Umbilical cord (tissue), 2 donors: ENCODE measurements at places on chromosomes 13 and 19. TPM values are rescaled to one million over a fixed set of nuclear protein-coding genes. Genes with fewer than 3 reads are reported as not detected.

Gene ZNF320
- total RNA-seq = 13.0 TPM

DNA sequence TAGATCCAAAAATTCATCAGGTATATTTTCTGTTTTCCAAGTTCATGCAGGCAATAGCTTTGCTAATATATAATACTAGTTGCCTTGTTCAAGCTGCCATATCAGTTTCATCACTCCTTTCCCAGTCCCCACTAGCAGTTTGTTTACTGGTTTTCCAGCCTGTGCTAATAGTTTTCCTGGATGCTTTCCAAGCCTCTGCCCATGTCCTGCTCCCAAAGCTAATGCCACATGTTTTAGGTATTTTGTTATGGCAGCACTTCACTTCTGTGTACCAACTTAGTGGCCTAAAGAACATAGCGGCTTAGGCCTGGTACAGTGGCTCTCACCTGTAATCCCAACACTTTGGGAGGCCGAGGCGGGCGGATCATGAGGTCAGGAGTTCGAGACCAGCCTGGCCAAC lies 28.1 kb upstream of the ZNF527 start:
- DNase-seq = no peak

DNA sequence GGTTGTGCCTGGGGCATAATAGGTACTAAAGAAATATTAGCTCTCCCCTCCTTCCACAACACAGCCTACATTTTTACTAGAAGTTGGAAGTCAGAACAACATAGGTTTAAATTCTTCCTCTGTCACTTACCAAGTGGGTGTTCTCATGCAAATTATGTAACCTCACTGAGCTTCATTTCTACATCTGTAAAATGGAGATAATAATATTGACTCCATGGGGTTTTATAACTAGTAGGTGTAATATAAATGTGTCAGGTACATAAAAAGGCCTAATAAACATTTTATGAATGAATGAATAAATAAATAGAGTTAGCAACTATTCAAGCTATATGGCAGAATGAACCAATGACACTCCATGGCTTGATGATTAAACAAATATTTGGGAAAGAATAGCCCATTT lies 27.1 kb upstream of the SERP2 start:
- no peak for DNase-seq

GRCh38 chr19:33370783-33371182 lies 2.7 kb upstream of the CEBPG start:
- no peak for DNase-seq

Gene ICAM5
- total RNA-seq = 3.4 TPM

DNA sequence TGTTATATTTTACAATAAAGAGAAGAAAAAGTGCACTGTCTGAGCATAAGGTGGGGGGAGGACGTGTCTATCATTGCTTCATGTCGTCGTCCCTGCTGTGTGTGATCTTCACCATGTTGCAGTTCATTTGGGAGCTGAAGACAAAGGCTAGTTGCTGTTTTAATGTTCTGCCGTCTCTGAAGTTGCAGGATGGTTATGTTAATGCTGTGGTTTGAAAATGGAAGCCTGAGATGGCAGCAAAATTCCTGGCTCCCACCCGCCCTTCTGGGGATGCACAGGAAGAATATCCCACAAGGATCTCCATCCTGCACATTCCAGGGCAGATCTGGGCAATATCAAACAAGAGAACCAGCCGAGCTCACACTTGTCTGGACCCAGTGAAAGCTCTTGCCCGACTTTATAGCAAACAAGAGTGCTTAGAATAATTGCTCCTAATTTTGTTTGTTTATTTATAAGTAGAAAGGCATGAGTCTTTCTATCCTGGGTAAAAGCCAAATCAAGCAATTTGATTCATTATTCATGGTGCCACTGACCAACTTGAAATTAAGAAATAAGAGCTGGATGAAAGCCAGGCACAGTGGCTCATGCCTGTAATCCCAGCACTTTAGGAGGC lies 110.3 kb upstream of the ABCC4 start:
- DNase-seq = peak; percentile 43

- DNase-seq = no peak
Measured at GRCh38 chr19:8335343-8336071, 7.6 kb downstream of the KANK3 start.

DNA sequence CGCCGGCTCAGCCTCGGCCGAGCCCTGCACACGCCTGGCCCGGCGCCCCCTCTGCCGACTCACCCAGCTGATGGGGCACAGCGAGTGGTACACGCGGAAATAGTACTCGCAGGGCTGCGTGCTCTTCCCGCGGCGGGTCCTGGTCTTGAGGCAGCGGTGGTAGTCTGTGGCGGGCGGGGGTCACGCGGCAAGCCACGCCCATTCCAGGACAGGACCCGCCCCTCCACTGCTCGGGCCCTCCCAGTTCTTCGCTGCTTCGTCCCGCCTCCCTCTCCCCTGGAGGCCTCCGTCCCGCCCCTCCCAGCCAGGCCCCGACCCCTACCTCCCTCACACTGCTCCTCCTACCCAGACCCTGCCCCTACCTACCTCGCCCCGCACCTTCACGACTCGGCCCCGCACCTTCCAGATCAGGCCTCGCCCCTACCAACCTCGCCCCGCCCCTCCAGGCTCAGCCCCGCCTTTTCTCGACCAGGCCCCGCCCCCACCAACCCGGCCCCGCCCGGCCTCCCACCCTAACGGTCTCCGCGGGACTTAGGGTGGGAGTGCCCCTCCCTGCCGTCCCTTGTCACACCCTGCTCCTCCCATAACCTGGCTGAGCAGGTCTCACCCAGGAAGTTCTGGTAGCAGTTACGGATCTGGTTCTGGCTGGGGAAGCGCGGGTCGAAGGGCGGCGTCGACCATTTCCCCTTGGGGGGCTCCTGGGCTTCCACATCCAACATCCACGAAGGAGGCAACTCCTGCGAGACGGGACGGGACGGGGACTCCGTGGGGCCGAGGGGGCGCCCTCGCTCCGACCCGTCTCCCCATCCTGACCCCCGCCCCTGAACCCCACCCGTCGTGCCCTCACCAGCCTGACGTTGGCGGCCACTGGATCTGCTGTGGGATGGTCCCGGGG lies 469 bp downstream of the COX6B2 start:
- DNase-seq = peak; percentile 59

DNA sequence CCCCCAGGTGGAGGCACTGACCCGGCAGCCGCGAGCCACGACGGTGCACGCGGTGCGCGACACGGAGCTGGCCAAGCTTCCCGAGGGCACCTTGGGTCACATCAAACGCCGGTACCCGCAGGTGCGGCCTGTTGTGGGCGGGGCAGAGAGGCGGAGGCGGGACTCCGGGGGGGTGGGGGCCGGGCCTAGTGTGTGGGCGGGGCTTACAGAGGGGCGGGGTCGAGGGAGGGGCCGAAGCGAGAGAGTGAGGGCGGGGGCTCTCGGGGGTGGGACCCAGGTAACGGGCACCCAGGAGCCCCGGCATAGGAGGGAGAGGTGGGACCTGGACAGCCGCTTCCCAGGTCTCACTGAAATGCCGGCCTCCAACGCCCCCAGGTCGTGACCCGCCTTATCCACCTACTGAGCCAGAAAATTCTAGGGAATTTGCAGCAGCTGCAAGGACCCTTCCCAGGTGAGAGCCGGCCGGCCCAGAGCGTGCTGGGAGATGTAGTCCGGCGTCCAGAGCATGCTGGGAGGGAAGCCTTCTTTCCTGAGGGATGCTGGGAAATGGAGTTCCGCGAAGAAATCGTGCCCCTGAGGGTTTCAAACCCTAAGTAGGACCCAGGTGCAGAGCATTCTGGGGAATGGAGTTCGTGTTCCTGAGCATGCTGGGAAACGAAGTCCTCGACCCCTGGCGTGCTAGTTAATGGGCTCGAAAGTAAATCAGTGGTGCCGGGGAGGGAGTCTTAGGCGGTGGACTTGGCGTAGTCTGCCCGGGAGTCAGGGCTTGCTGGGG lies 15.7 kb downstream of the PNPLA6 start:
- peak; percentile 87 for DNase-seq
